ENCODE measurements at places on chromosomes 1 and 21.
A peak's percentile ranks its signal among the peaks of the same experiment; 100 is the strongest.

DNA sequence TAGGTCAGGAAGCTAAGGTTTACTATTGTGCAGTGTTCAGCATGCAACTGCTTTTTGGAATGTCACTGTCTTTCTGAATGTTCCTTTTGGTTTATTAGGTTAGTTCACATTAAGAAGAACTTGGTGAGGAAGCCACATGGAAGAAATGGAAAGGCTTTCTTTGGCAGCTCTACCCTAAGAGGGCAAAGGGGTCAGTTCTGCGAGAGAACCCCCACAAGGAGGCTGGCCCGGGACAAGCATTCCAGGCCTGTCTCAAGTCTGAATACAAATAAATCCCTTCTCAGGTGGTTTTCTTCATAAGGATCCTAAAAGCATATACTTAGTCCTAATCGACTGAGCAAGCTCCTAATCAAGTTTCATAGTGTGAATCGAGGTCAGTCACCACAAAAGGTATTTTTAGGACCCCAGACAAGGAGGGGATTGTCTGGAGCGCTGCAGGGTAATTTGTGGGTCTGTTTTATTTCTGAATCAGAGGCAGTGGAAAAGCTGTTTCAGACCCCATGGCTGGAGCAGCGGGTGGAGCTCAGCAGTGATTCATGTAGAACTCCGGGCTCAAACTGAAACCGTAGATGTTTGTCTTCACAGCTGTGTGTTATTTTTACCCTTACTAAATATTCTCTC is 63.3 kb downstream of the ERG start:
- no peak for DNase-seq

- DNase-seq = no peak
These were observed 7.5 kb upstream of the YBX1 start for GRCh38 chr1:42674682-42675081.

DNA sequence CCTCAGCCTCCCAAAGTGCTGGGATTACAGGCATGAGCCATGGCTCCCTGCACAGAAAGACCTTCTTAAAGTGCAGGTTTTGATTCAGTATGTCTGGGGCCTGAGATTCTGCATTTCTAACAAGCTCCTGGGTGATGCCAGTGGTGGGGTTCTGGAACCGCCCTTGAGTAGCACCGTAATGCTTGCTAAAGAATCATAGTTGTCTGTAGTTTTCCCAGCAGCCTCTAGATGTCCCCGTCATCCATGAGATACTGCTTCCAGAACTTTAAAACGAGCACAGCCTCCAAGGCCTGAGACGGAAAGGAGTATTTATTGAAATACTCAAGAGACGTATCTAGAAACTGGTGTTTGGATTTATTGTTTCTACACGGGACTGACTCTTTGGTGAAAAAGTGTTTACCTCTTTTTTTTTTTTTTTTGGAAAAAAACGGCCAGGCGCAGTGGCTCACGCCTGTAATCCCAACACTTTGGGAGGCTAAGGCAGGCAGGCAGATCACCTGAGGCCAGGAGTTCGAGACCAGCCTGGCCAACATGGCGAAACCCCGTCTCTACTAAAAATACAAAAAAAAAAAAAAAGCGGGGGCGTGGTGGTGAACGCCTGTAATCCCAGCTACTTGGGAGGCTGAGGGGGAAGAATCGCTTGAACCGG is 2.6 kb upstream of the TOR3A start:
- DNase-seq = peak; percentile 86

- DNase-seq = no peak
These were observed at the start of gene FCRL1 for GRCh38 chr1:157819896-157820295. TSS of gene FCRL1 (minus strand) at chr1:157820120. CDS start at chr1:157820037, 83 bp downstream.

GRCh38 chr21:15071009-15071408 is 6.2 kb upstream of the NRIP1 start:
- DNase-seq = no peak

DNA sequence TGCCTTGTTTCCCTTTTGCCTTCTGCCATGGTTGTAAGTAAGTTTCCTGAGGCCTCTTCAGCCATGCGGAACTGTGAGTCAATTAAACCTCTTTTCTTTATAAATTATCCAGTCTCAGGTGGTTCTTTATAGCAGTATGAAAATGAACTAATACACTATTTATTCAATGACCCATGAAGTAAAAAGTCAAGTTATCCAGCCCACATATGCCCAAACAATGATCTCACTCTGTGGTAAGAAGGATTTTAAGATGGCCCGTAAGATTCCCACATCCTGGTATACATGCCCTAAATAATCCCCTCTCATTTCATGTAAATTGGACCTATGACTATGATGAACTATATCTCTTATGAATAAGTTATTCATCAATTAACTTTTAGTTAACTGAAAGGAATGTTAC is 1008.3 kb upstream of the B3GALT2 start:
- no peak for DNase-seq

GRCh38 chr1:34156739-34157138 is 8.3 kb downstream of the CSMD2 start:
- DNase-seq = no peak

DNA sequence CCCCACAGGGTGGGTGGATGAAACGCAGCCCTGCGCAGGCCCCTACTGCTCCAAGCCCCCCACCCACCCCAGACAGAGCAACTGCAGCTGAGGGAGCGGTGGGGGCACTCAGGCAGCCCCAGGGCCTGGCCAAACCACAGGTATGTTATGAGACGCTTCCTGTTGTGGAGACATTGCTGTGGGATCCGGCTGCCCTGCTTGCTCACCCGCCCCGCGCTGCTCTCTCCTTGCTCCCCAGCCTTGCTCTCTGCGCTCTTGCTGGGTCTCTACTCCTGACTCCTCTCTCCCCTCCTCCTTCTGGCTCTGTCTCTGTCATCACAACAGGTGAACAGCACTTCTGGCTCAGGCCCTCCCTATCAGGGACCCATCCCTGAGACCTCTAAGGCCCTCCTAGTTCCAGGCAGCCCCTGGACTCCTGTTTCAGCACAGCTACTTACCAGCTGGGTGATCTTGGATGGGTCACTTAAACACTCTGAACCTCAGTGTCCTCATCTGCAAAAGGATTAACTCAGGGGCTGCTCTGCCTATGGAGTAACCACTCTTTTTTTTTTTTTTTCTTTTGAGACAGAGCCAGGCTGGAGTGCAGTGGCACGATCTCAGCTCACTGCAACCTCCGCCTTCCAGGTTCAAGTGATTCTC is 15.9 kb downstream of the COL8A2 start:
- no peak for DNase-seq

- DNase-seq = no peak
These were observed 908 bp downstream of the KRTAP19-1 start for GRCh38 chr21:30479259-30479658.

GRCh38 chr1:244050835-244051444 is at the start of gene ZBTB18:
TSS of gene ZBTB18 (plus strand) at chr1:244051283. CDS start at chr1:244051432, 149 bp downstream.
- DNase-seq = no peak

DNA sequence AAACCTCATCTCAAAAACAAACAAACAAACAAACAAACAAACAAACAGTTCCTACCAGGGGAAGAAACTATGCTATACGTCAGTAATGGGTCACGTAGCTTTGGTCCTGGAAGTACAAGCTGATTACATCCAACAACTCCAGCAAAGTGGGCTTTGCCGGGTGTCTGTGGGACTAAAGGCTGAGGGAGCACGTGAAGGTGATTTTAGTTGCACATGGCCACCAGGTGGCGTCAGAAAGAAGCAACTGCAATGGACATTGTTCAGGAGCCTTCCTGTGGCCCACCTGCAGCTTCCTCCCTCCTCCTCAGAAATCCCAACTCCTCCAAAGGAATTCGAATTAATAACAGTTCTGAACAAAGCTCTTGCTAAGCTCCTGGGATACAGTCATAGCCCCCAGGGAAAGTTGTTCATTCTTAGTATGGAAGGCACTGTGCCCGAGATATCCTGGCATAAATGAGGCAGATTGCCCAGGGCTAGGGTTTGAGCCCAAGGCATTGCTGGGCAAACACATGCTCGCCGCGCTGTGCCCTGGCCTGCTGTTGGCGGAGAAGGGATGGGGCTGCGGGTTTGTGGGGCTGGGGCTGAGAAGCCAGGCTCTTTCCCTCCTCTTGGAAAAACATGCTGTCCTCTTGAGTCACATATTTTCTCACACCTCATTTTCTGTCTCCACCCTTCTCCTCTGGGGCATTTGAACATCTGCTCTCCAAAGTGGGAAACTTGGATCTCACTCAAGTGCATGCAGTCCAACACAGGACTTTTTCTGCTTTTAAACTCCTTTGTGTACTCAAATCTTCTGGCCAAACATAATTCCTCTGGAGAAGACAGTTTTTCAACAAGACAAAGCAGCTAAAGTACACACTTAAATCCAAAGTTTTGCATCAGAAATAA is 28.6 kb downstream of the AKNAD1 start:
- peak; percentile 74 for DNase-seq

DNA sequence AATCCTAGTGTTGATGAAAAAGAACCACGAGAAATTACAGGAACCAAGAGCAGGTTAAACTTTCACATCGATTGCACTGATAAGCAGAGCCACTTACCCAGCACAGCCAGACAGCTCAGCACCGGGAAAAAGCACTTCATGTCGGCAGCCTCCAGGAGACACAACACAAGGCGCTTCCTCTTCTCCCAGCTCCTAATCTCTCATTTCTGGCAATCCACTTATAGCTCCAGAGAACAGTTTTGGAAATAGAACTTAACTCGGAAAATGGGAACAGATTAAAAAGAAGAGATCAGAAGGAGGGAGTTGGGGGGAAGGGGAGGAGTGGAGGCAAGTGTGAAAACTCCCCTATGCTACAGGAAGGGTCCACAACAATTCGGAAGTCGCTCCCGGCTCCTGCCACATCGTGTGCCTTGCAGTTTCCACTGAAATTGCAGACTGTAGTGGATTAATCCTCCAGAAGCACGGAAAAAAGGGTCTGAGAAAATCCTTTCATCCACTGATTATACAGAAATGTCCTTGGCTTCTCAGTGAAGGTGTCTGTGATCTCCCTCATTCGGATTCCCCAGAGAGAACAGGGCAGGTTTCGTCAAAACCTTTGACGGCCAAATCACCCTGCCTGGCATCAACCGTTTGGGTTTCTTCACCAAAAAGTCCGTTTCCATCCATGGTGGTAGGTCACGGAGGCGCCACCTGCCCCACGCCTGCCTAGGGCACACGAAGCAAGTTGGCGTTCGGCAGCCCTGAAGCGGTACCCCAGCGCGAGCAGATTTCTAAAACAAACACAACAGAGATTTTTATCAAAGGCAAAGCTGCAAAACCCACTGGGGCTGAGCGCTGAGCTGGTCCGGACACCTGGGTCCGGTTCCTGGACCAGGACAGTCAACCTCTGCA is 1.1 kb downstream of the IGSF3 start:
- DNase-seq = no peak

DNA sequence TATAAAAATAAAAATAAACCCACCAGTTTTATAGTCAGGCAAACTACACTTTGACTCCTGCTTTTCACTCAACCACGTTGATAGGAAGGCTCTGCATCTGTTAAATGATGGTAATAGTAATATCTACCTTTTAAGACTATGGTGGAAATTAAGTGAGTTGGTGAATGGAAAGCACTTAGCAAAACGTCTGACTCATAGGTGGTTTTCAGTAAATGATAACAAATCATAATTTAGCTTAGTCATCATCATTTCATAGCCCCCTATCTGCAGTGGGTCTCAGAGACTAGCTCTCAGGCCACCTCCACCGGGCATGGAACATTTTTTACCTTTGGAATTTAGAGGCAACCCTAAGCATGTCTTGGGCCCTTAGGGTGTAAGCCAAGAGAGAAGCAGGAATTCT is 160.0 kb downstream of the PDE4B start:
- DNase-seq = no peak

- no peak for DNase-seq
These were observed 13.4 kb downstream of the ENTREP3 start for GRCh38 chr1:155241841-155242264.

GRCh38 chr21:33844104-33844889 is 71.3 kb downstream of the ATP5PO start:
- DNase-seq = no peak

DNA sequence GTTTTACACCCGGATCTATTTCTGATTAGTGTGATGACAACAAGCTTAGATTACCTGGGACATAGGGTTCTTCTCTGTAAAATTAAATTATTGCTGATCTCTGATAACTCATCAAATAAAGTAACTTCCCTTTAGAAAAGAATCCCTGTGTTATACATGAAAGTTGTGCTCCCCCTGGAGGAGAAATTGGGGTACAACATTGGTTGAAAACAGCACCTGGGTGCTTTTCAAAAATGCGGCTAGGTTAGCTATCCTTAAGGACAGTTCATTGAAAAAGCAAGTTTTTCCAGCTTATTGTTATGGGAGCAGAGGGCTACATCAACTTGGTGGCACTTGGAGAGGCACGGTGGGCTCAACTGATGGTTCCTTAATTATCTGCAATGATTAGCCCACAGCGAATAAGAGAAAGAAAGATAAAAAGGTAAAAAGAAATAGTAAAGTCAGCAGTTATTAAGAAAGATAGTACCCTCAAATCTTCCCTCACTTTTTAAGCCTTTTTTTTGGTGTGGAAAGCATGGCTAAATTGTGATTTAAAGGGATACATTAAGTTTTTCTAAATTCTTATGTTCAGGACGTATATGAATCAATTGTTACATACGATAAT is 97.8 kb downstream of the FMN2 start:
- peak; percentile 65 for DNase-seq

DNA sequence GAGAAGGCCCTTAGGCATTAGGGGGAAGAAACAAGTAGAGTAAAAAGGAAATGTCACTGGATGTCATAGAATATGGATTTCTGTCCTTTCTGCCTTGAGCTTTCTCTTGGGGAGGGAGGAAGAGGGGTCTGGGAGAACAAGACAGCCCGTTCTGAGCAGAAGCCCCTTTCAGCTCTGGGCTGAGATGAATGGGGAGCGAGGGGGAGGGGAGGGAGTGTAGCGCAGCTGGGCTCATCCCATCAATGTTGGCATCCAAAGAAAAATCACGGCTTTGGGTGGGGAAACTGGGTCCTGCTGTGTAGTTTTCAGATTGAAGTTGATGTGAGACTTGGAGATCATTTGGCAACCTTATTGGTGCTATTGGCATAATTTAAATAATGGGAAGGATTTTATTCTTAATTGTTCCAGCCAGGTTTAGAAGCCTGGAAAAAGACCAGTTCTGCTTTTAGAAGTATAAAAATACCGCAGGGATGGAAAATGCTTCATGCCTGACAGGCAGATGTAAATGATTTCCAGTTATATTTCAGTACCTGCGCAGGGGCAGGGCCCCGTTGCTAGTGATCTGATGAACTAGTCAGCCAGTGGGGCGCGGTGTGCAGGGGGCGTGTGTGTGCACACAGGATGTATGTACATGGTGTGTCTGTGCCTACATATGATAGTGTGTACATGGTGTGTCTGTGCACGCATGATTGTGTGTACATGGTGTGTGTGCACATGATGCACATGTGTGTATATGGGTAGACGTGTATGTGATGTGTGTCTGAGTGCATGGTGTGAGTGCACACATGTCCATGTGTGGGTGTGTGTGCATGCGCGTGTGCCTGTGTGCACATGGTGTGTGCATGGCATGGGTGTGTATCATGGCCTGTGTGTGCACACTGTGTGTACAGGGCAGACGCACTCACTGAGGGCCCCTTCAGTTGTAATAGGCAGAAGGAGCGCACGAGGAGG is 36.0 kb downstream of the ABCG1 start:
- DNase-seq = no peak

GRCh38 chr1:48848035-48848434 is 71.3 kb upstream of the BEND5 start:
- no peak for DNase-seq

All from NCI-H460 (cell line).